ENCODE measurements at places on chromosomes 3 and 15.
A peak's percentile ranks its signal among the peaks of the same experiment; 100 is the strongest.

- DNase-seq = no peak
Measured at GRCh38 chr15:98035577-98036010, 75.1 kb downstream of the ARRDC4 start.

DNA sequence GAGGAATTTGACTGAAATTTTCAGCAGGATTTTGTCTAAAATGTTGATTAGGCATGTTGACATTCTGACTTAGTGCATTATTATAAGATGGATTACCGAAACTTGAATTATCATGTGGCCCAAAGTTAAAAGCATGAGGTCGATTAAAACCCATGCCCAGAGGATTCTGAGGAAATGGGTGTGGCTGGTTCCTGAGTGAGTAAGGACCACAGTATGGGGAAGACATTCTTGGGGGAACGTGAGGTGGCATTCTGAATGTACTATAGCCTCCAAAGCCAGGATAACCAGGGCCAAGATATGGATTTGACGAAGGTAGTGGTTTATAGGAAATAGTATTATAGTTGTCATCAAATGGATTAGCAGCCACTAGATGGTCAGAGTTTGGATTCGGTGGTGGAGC lies 38.7 kb upstream of the DNAAF4 start:
- DNase-seq = no peak

DNA sequence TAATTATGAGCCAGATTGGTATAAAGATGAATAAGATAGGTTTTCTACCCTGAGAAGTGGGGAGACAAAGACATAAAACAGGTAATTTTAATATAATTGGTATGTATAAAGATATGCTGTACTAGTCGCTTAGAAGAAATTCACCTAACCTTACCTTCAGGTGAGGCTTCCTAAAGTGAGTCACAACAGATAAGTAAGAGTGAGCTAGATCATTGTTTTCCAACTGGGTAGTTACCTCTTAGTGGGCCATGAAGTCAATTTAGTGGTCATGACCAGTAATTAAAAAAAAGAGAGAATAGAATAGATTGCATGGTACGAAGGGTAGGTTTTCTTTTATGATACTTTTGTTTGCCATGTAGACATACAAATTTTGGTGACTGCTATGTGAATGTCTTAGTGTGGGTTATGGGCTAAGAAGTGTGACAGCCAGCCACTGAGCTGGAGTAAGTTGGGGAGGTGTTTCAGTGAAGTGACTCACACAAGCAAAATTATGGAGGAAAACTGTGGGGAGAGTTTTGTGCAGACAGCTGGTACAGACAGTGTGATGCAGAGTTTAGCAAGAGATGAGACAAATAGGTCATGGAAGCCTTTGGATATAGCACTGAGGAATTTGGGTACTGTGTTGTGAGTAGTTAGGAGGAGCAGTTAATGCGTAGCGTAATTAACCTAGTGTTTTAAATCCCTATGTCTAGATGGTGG lies 8.2 kb downstream of the TRNT1 start:
- no peak for DNase-seq

DNA sequence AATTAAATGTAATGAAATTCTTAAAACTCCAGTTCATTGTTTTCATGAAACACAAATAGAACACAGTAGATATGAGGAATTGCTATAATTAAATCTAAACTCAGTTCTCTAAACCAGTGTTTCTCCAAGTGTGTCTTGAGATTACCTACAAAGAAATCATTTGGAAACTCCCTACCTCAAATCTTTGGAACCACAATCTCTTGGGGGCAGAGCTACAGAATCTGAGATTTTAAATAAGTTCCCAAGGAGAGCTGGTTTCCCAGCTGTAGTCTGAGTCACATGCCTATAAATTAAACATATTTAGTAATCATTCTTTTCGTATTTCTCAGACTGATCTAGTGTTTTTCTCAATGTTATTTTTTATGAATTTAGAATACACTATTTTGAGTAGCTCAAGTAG lies 17.0 kb upstream of the ACTC1 start:
- DNase-seq = no peak

GRCh38 chr15:58139276-58139988 lies 1.3 kb downstream of the AQP9 start:
- DNase-seq = no peak

- no peak for DNase-seq
Measured at GRCh38 chr3:26683902-26684301, 61.3 kb downstream of the LRRC3B start.

GRCh38 chr3:67920969-67921368 lies 266.6 kb upstream of the SUCLG2 start:
- DNase-seq = no peak

DNA sequence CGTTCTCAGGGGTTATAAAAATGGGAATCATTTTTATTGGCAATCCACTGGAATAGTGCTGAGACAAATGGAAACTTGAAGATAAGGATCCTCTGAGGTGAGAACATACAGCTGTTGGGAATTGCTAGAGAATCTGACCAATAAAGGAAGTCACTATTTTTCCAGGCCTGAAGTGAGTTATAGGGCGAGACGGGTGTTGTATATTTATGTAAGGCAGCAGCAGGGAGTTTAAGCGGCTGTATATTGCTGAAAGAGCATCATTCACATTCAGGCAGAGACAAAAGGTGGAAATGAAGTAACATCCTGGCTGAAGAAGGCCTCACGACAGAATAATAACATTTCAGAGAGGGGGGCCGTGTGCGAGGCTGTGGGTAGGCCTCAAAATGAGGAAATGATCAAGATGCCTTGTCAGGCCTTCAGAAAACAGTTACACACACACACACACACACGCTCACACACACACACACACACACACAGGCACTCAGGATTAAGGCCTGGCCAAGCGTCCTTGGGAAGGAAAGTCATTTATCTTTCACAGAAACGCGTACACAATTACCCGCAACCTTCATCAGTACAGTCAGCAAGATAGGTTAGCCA lies 964.9 kb upstream of the NR2F2 start:
- DNase-seq = no peak

DNA sequence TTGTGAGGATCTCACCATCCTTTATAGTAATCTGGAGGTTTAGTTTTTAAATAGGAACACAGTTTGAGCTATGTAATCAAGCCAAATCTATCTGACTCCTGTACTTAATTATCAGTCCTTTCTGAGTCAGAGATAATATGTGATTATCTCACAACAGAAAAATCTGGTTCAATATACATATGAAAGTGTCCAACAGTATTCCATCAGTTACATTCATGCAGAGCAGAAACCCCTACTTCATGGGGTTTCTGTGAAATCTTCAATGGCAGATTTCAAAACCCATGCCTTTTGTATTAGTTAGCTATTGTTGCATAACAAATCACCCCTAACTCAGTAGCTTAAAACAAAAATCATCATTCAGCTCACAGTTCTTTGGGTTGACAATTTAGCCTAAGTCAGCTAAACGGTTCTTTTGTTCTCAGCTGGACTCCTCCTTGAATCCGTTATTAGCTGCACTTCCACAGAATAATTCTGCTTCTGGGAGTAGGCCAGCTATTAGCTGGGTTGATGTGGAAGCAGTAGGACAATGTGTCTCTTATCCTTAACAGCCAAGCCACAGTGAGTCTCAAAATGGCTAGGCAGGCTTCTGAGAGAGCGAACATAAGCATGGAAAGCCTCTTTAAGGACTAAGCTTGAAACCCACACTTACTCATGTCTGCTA lies 42.9 kb upstream of the ARPP21 start:
- DNase-seq = no peak

- no peak for DNase-seq
Measured at GRCh38 chr3:45795882-45796765, at the start of gene SLC6A20. TSS of gene SLC6A20 (minus strand) at chr3:45796536. CDS start at chr3:45796419, 117 bp downstream.

DNA sequence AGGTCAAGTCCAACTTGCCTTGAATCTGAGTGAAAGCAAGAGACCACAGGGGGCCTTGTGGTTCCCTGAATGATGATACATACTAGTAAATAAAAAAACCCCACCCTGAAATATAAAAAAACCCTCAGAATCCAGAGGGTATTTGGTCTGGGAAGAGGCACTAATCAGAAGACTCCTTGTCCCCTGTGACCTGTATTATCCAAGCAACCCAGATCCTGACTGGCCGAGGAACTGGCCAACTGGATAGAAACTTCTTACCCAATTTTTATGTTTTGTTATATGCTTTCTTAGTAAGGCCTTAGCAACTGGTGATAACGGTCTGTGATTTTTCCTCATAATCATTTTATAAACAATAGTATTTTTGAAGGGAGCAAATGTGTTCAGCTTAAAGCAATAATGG lies 17.5 kb downstream of the ABI3BP start:
- DNase-seq = no peak

- DNase-seq = no peak
Measured at GRCh38 chr15:48547286-48547685, 98.2 kb downstream of the FBN1 start.

DNA sequence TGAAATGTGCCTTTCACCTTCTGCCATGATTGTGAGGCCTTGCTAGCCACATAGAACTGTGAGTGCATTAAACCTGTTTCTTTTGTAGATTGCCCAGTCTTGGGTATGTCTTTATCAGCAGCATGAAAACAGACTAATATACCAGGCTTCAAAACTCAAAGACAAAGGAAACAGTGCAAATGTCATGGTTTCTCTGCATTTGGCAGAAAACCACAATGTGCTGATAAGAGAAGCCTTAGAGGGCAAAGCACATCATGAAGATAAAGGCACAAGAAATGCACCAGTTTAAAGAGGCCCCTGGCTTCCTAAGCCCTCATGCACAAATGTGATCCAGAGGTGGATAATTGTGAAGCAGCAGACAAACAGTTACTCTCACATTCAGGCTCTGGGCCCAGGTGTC lies 259.2 kb downstream of the CPNE4 start:
- no peak for DNase-seq

DNA sequence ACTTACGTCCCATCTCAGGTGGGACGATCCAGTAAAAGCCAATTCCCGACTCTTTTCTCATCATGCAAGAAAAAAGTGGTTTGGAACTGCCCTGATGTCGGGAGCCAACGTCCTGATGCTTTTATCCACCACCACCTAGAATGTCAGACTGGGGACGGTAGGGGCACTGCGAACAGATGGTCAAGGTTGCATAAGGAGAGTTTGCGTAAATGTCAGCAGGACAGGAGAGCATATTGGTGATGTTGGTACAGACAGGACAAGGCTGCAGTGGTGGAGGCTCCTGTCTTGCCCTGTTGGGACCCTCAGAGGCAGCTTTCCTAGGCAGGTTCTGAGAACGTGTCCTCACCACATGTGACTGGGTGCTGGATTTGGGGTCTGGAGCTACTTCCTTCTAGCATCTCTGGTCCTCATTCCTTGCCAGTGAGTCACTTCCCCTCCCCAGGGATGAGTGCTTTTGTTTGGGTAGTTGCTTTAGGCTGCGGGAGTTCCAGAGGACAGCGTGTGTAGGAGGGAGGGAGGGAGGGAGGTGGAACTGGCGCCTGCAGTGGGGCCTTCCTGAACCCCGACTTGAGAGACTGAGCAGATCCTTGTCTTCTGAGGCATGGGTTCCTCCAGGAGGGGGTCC lies 21.0 kb downstream of the THSD4 start:
- DNase-seq = no peak

DNA sequence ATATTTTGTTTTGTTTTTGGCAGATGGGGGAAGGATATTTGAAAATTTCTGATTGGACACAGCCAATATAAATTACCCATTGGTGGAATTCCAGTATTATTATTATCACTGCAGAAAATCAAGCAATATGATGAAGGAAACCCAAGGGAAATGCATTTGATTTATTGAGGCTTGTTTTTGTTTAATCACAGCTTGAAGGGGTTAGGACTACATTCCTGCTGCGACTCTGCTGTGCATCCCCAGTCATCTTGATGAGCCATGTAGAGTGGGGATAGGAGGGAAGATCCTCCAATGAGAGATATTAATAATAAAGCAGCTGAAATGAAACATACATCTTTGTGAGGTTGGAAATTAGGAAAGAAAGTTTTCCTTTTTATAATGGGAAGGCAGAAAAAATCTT lies 208.6 kb downstream of the GAP43 start:
- no peak for DNase-seq

DNA sequence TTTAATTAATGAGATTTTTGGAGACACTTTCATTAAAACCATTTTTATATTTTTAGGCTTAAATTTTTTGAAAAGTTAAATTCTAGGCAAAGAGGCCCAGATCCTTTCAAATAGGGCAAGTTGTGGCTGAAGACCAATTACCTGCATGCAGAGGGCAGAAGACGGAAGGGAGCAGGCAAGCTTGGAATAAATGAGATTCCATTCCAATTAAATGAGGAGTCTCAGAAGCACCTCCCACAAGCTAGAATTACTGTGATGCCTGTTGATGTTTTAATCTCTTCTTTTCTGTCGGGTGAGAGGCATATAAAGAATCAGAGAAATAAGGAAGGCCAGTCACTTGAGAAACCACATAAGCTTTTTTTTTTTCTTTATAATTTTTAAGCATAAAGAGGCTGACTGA lies 46.8 kb downstream of the KBTBD8 start:
- no peak for DNase-seq

DNA sequence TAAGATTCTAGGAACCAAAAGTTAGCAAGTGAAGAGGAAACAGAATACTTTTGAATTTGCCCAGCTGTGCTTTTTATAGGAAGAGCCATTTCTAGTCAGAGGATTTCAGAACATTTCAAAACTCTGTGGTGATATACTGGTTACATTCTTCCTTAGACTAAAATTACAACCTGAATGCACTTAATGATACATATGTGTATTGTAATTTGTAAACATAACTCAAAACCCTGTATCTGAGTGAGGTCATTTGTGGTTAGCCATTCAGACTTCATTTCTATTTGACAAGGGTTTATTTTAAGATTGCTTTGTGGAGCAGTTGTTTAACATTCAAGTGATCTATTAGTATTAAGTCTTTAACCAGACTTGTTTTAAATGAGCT lies 59.4 kb upstream of the TRIM71 start:
- peak; percentile 9 for DNase-seq

DNA sequence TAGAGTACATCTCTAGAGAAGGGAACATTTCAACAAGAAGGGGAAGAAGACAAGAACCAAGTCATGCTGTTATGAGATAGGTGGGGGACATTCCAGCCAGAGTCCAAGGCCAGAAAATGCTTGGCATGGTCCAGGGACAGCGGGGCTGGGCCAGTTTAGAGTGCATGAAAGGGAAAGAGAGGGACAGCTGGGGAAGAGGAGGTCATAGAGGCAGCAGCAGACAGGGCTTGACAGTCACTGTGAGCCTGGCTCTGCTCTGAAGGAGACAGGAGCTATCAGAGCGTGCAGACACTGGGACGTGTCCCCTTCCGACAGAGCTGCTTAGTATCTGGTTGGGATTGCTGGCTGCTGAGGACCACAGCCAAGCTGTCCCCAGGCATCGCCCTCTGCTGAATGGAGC lies 35.7 kb upstream of the PRR20G start:
- no peak for DNase-seq

GRCh38 chr3:184229394-184230080 lies at the start of gene VWA5B2:
TSS of gene VWA5B2 (plus strand) at chr3:184229585. CDS start at chr3:184230529, 944 bp downstream.
- DNase-seq = peak; percentile 52

All from activated CD4-positive, alpha-beta T cell treated with anti-CD3 and anti-CD28 coated beads, Interleukin-2, amount 50 U/mL, for 16 hours (primary cell).